Stimulated activated CD4-positive, alpha-beta T cell treated with anti-CD3 and anti-CD28 coated beads, TNF-alpha, amount 100 ng/mL, for 1 hour (primary cell): ENCODE measurements at places on chromosomes 2 and 18.

DNA sequence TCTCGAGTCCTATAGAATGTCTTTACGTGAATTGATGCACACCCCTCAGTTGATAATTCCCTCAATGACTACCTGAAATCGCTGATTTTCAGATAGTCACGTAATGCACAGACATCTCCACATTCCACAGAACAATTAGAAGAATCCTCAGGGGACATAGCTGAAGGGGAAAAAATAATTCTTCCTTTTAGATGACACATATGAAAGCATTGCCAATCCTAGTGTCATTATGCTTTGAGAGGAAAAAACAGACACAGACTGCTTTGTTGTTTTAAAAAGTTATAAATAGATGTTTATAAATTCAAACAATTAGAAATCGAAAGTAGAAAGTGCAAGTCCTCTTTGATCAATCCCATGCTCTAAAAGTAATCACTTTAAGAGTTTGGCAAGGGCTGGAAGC is 100.6 kb upstream of the FN1 start:
- DNase-seq: no peak

DNA sequence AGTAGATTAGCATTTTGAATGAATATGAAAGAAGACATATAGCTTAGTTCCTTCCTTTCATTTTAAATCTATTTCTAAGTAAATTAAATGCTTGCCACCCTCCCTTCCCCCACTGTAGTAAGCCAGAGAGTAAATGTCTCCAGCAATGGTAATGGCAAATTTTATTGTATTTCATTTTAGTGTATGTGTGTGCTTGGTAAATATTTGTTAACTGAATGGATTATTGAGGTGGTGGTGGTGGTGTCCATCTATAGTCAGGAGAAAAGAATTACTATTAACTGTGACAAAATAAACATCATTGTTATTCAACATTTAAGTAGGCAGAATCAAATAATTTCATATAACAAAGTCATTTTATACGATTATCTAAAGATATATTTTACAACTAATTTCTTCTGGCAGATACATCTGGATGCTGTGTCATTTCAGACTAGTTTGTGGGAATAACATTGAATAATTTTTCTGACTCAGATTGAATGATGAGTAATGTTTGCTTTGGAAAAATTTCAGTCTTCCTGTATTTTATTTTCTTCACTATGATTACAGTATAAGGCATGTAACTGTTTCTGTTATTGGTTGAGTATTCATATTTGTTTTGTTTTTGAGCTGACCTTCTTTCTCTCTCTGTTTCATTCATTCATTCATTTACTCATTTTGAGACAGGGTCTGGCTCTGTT is 18.3 kb downstream of the ASXL3 start:
- no peak for DNase-seq

DNA sequence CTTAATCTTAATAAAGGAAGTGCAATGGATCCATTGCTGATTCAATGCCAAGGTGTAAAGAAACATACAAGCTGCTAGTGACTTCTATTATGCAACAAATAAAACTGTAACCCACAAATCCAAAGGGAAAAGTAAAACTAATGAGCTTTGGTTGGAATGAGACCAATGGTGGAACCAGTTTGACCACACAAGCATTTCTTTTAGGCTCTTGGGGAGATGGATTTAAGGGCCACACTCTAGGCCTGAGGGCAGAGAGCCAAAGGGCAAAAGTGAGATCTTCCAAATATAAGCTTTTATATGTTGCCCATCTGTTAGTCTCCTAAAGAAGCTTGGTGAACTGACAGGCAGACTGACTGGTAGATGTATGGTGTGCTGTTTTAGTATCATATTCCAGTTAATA is 41.5 kb upstream of the MMADHC start:
- no peak for DNase-seq

DNA sequence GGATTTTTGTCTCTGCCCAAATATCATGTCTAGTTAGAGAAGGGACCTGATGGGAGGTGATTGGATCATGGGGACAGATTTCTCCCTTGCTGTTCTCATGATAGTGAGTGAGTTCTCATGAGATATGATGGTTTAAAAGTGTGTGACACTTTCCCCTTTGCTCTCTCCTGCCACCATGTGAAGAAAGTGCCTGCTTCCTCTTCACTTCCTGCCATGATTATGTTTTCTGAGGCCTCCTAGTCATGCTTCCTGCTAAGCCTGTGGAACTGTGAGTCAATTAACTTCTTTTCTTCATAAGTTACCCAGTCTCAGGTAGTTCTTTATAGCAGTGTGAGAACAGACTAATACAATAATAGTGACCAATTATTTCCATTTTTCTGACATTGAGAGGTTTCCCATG is 167.3 kb upstream of the CYRIA start:
- no peak for DNase-seq

GRCh38 chr2:125280265-125280664 is 1255.2 kb downstream of the CNTNAP5 start:
- DNase-seq: no peak

DNA sequence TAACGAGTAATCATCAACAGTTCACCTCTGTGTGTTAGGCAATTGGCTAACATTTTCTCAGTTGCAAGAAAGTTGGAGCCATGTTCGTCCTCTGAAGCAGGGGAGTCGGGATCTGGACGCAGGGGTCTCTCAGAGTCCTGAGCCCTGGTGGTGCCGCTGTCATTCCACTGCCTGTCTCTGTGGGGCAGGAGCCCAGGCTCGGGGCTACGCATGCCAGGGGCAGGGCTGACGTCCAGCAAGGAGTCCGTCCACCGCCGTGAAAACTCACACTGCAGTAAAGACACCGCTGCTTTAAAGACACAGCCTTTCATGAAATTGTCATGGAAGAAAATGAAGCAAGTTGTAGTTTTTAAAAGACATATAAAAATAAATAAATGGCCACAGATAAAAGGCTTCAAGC is 571.1 kb upstream of the SOX11 start:
- no peak for DNase-seq

GRCh38 chr2:96498021-96498431 is 7.1 kb downstream of the NEURL3 start:
- DNase-seq: no peak

DNA sequence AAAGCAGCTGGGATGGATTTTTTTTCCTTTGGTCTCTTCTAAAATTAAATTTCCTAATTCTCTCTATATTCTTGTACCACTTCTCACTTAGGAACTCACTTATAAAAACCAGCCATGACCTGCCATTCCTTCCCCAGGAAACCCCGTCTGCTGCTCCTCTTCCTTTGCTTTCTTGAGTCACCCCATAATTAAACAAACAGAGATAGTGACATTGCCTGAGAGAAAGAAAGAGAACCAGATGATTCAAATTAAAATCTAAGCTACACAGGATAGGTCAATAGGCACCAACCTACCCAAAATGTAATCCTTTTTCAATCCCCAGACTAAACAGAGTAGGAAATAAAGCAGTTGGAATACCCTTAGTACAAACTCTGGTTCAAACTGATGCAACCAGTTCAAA is 9.7 kb downstream of the STK39 start:
- DNase-seq: no peak

DNA sequence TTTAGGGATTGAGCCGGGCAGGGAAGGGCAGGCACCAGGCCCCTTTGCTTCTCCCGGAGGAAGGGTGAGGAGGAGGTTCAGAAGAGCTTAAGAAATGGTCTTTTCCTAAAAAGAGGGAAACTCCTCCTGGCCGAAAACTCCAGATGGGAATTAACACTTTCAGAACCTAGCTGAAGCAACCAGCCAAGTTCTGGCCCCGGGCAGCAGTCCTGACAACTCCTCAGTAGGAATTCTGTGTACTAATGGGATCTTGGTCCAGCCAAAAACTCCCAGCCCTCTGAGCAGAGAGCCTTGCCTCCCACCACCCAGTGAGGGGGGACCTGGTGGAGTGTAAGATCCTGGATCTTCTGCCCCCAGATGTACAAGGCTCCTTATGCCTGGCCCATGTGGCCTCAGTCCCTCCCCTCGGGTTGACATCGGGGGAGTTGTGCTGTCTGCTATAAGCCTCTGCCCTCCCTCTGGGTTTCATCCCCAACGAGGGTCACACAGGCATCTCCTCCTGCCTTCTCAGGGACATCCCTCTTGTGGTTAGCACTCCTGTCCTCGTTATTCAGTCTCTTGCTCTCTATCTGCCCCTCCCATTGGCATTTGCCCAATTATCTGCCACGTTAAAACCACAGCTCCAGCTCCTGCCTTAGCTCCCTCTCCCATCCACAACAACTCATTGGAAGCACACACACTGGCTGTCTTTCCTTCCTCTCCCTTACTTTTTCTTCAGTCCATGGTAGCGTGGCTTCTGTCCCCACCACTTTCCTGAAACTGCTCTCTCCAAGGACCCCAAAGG is 184.6 kb downstream of the CYP26B1 start:
- no peak for DNase-seq

GRCh38 chr2:197461057-197461456 is 7.7 kb downstream of the COQ10B start:
- no peak for DNase-seq
